SW 1271 (cell line): ENCODE measurements at places on chromosomes 4 and X.

DNA sequence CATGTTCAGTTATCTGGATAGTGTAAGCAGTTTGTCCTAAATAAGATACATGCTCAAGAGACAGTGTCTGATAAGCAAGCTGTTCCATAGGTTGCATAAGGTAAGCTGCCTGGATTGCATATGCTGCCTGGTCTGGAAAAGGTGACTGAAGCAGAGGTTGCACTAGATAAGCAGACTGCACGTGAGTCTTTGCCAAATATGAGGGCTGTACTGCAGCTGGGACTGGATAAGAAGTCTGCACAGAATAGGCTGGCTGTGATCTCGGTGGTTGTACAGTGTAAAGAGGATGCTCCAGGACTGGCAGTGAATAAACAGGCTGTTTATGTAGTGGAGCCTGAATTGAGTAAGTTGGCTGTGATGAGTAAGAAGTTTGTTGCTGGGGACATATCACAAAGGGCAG lies 68.9 kb downstream of the WNK3 start:
- no peak for DNase-seq

DNA sequence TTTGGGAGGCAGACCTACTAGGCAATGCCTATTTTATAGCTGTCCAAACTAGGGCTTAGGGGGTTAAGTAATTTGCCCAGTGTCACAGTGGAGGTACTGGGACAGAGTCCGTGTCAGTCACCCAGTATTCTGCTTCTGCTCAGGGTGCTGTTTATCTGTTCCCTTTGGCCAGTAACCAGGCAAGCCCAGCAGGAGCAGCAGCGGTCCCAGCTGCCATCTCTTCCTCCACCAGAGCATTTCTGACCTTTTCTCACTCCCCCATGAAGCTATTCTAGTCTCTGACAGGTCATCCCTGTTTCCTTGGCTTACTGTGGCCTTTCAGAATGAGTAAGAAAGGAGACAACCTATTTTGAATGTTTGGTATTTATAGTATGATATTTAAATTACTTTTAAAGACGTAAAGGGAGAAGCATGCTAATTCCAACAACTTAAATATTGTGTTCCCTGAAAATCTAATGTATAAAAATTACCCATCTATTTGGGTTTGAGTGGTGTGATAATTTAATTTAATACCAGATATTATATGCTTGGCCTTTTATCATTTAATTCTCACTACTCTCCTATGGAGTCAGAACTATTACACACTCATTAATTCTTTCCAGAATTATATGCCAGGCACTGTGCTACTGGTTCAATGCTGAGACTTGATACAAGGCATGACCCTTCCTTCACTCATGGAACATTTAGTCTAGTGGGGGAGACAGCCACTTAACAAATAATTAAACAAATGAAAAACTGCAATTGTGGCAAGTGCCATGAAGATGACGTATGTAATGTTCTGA lies 60.6 kb downstream of the RPS6KA3 start:
- no peak for DNase-seq

- DNase-seq = no peak
Measured at GRCh38 chr4:174794543-174795094, 34.4 kb downstream of the GLRA3 start.

DNA sequence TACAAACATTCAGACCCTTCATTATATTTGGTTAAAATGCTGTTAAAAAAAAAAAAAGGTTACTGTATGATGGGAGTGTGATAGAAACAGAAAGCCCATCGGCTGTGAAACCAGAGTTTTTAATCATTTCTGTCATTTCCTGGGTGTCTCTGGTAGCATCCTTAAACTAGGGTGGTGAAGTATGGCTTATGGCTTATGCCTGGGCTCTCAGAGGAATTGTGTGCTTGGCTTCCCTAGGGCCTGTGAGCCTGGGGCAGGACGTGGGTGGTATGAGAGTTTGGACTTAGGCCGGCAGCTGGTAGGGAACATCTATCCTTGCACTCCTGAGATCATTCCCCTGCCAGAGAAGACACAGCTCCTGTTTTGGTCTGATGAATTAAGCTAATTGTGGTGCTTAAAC lies 52.2 kb downstream of the DCUN1D4 start:
- no peak for DNase-seq
